ENCODE measurements at places on chromosomes 12 and 14. TPM values are rescaled to one million over a fixed set of nuclear protein-coding genes. Genes with fewer than 3 reads are reported as not detected.

The HOXC6 gene
- total RNA-seq, result 4.1 TPM

The CFAP73 gene
- not detected for total RNA-seq

The CATSPERB gene
- 0.80 TPM for total RNA-seq

The ADAMTS20 gene
- 0.09 TPM for total RNA-seq

The HAL gene
- 0.18 TPM for total RNA-seq

The ACSM4 gene
- not detected for total RNA-seq

The IL22 gene
- not detected for total RNA-seq

The MUCL1 gene
- not detected for total RNA-seq

DNA sequence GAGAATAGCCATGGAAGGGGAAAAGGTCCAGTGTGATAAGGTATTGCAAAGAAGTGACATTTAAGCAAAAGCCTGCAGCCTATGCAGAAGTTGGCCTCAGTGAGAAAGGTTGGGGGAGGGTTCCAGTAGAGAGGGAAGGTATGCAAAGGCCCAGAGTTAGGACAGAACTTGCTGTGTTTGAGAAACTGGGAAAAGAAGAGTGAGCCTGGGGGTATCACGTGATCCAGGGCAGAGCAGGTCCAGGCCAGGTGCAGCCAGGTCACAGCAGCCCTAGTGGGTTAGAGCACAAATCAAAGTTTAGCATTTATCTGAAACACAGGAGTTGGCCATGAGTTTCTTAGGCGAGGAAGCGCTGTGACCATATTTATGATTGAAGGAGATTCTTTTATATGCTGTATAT is 1.6 kb downstream of the SERPINA5 start:
- peaks cover 6% of the 10 kb centered on the region for H3K4me1 ChIP-seq
- H3K4me3 ChIP-seq, result no peak overlapping the region
- no peaks in the 10 kb centered on the region for H3K36me3 ChIP-seq
- H3K27ac ChIP-seq, result no peak overlapping the region

DNA sequence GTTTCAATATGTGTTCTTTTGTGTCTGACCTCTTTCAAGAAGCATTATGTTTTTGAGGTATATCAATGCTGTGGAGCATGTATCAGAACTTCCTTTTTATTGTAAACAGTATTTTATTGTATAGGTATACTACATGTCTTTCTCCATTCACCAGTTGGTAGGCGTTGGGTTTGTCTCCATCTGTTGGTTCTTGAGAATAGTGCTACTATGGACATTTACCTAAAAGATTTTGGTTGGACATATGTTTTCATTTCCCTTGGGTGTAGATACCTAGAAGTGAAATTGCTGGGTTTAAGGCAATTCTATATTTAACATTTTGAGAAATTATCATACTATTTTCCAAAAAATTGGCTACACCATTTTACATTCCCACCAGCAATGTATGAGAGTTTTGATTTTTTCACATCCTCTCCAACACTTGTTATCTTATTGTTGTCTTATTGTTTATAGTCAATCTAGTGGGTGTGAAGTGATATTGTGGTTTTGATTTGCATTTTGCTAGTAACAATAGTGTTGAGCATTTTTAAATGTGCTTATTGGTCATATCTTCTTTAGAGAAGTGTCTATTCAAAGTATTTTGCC is 409.2 kb downstream of the IPO8 start:
- DNase-seq, result peak; percentile 31
- no peaks in the 10 kb centered on the region for H3K27me3 ChIP-seq
- no peak overlapping the region for H3K27ac ChIP-seq
- no peaks in the 10 kb centered on the region for H3K36me3 ChIP-seq

DNA sequence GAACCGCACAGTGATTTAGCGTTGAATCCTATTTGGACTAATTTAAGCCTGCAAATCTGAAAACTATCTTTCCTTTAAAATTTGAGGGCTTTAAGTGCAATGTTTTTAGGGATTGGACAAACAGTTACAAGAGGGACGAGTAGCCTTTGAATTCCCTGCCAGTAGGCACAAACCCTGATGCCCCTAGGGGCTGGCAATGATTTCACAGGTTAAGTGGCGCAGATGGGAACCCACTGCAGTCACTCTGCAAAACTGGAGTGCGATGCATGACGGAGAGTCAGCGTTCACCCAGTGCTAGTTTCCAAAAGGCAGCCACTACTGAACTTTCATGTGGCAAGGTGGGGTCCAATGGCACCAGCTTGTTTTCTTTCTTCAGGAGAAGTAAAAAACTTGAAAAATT is 99.4 kb upstream of the FRMD6 start:
- H3K27ac ChIP-seq, result no peak overlapping the region
- H3K27me3 ChIP-seq, result no peaks in the 10 kb centered on the region
- peaks cover under 1% of the 10 kb centered on the region for H3K4me1 ChIP-seq
- no peak overlapping the region for H3K4me3 ChIP-seq
- no peak for DNase-seq
- no peaks in the 10 kb centered on the region for H3K36me3 ChIP-seq

DNA sequence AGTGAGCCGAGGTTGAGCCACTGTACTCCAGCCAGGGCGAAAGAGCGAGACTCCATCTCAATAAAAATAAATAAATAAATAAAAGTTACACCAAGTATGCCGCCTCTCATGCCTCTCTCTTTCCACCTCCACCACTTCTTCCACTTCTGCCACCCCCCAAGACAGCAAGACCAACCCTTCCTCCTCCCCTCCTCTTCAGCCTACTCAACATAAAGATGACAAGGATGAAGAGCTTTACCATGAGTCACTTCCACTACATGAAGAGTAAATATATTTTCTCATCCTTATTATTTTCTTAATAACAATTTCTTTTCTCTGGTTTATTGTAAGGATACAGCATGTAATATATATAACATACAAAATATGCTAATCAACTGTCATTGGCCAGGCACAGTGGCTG is 3.6 kb upstream of the TMED2 start:
- peaks cover 21% of the 10 kb centered on the region for H3K4me1 ChIP-seq
- no peak for DNase-seq
- no peak overlapping the region for H3K27ac ChIP-seq
- H3K27me3 ChIP-seq, result no peaks in the 10 kb centered on the region
- peaks cover 2% of the 10 kb centered on the region for H3K36me3 ChIP-seq

DNA sequence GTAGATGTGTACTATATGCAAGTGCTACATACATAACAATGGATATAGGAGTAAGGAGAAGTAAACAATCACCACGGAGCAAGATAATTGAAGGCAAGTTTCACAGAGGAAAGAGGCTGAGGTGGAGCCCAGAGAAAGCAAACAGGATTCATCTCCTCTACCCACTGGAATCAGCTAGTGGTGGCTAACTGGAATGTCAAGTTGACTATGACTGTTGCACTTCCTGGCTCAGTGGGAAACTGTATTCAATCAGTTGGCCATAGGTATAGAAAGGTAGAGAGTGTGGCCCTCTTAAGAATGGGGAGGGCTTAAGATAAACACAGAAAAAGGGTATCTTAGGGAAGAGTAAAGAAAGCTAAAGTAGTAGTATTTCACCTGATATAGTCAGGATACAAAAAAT is 62.4 kb downstream of the MAP4K5 start:
- no peak overlapping the region for H3K4me3 ChIP-seq
- no peak overlapping the region for H3K27ac ChIP-seq
- DNase-seq, result no peak
- no peaks in the 10 kb centered on the region for H3K27me3 ChIP-seq

GRCh38 chr14:77151918-77152588 is 10.5 kb upstream of the ZDHHC22 start:
- no peak overlapping the region for H3K27ac ChIP-seq
- H3K27me3 ChIP-seq, result peaks cover 14% of the 10 kb centered on the region
- peaks cover 3% of the 10 kb centered on the region for H3K4me1 ChIP-seq
- no peaks in the 10 kb centered on the region for H3K36me3 ChIP-seq

DNA sequence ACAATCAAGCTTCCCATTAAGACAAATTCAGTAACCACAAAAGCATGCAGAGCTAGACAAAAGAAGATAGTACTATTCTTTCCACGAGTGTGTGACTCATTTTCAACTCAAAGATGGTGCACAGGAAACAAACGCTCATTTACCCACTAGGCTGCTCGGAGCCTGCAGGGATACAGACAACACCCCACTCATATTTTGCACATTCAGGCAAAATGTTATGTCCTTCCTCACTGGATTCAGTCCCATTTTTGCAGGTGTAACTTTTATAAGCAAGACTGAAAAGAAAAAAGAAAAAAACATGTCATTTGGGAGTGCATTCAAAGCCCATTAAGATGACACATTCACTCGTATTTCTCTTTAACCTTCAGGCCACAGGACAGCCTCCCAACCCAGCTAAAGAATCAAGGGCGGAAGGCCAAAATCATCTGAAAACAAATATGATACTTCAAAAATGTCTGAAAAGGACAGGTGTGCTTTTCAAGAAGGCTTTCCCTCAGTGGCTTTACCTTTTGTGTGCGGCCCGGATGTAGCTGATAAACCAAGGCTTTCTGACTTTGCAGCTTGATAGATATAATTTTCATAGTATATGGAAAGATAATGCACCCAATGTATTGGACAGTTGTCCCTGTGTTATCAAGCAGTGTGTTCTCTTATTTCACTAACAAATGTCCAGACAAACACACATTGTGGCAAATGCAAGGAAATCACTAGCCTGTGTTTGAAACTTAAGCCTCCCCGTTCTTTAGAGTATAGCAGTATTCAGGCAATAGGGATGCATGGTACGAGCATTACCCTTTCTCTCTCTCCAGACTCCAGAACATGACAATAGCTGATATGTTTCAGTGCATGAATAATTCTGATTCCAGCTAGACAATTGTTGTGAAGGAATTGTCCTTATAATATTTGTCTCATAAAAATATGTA is 147.8 kb upstream of the KRR1 start:
- no peaks in the 10 kb centered on the region for H3K27me3 ChIP-seq
- no peak overlapping the region for H3K27ac ChIP-seq
- no peak overlapping the region for H3K4me3 ChIP-seq
- no peaks in the 10 kb centered on the region for H3K36me3 ChIP-seq
- DNase-seq, result peak; percentile 46

DNA sequence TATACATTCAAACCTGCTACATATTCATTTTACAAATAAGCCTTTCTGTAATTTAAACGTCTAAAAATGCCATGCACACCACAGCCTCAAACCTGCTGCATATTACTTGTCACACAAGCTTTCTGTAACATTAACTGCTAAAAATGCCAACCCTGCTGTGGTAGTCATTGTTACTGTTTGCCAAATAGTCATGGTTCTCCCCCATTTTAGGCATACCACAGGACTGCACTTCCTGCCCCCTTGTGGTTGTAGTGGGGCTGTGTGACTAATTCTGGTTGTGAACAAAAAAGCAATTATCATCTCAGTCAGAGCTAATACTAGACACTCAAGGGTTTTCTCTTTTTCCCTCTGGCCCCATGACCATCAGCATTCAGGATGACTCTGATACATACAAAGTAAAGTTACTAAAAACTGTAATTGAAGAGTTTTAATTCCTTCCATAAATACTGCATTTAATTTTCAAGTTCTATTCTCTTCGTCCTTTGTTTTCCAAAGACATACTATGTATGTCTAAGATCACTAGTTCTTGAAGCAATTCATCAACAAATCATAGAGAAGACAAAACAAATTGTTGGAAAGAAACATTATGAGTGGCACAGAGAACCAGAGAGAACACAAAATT is 5.7 kb upstream of the SLC35F4 start:
- H3K36me3 ChIP-seq, result no peaks in the 10 kb centered on the region
- H3K4me3 ChIP-seq, result no peak overlapping the region
- peak; percentile 27 for DNase-seq
- no peak overlapping the region for H3K27ac ChIP-seq
- no peaks in the 10 kb centered on the region for H3K4me1 ChIP-seq
- H3K27me3 ChIP-seq, result no peaks in the 10 kb centered on the region

- H3K4me3 ChIP-seq, result peak overlapping the region; percentile 66
- peak; percentile 95 for DNase-seq
- H3K36me3 ChIP-seq, result no peaks in the 10 kb centered on the region
- H3K4me1 ChIP-seq, result peaks cover 2% of the 10 kb centered on the region
- no peak overlapping the region for H3K27ac ChIP-seq
Measured at GRCh38 chr14:20609215-20610001, 18.2 kb upstream of the RNASE12 start.

- peaks cover 29% of the 10 kb centered on the region for H3K4me1 ChIP-seq
- no peaks in the 10 kb centered on the region for H3K27me3 ChIP-seq
- no peak overlapping the region for H3K27ac ChIP-seq
- no peaks in the 10 kb centered on the region for H3K36me3 ChIP-seq
- no peak for DNase-seq
Measured at GRCh38 chr12:5452569-5452968, 20.7 kb downstream of the NTF3 start.

DNA sequence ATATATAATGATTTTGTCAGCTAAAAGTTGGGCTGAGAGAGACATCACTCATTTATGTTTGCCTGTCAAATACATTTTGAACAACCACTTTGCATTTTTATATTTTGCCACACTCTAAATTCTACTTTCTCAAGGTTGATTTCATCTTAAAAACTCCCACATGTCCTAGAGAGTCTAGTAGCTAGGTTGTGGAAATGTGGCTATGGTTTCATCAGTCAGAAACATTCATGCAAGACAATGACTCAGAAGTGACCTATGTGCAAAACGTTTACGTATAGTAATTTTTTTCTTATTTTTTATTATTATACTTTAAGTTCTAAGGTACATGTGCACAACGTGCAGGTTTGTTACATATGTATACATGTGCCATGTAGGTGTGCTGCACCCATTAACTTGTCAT is 27.4 kb upstream of the PRKD1 start:
- H3K4me1 ChIP-seq, result no peaks in the 10 kb centered on the region
- no peak for DNase-seq
- no peak overlapping the region for H3K27ac ChIP-seq
- H3K4me3 ChIP-seq, result no peak overlapping the region
- H3K27me3 ChIP-seq, result no peaks in the 10 kb centered on the region
- H3K36me3 ChIP-seq, result no peaks in the 10 kb centered on the region

DNA sequence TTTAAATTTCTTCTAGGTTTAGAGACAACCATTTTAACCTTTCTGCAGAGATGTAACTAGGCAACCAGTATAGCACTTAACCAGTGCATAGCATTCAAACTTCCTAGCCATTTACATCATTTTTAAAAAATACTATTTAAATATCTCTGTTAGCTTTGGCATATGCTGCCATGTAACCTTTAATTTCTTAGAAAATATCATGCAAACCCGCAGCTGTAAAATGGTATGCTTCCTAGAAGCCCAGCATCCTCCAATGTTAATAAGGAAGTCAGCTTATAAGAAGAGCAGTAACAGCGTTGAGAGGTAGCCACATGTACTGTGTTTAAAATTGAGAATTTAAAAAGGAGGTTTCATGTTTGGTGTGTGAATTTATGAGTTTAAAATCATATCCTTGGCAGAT is 22.8 kb downstream of the GNG2 start:
- H3K36me3 ChIP-seq, result no peaks in the 10 kb centered on the region
- no peak overlapping the region for H3K4me3 ChIP-seq
- peaks cover 6% of the 10 kb centered on the region for H3K4me1 ChIP-seq
- DNase-seq, result no peak

- H3K4me3 ChIP-seq, result peak overlapping the region; percentile 2
- H3K36me3 ChIP-seq, result no peaks in the 10 kb centered on the region
- H3K4me1 ChIP-seq, result peaks cover 70% of the 10 kb centered on the region
Measured at GRCh38 chr14:68814539-68815297, 21.9 kb upstream of the ZFP36L1 start.

GRCh38 chr12:121095544-121096198 is 37.0 kb upstream of the P2RX7 start:
- H3K36me3 ChIP-seq, result no peaks in the 10 kb centered on the region
- peak; percentile 71 for DNase-seq
- peaks cover 14% of the 10 kb centered on the region for H3K4me1 ChIP-seq
- H3K27me3 ChIP-seq, result peaks cover 6% of the 10 kb centered on the region
- peak overlapping the region; percentile 34 for H3K4me3 ChIP-seq

GRCh38 chr14:38238332-38238731 is 17.6 kb downstream of the CLEC14A start:
- no peaks in the 10 kb centered on the region for H3K27me3 ChIP-seq
- DNase-seq, result no peak
- H3K4me3 ChIP-seq, result no peak overlapping the region

GRCh38 chr14:70716958-70717357 is 75.2 kb downstream of the TTC9 start:
- H3K27me3 ChIP-seq, result no peaks in the 10 kb centered on the region
- no peak for DNase-seq
- H3K27ac ChIP-seq, result no peak overlapping the region
